ENCODE measurements at places on chromosomes 16 and 17.

GRCh38 chr17:30243568-30243967 is 8.1 kb upstream of the SLC6A4 start:
- no peaks in the 10 kb centered on the region for H3K27me3 ChIP-seq
- no peak overlapping the region for H3K4me3 ChIP-seq
- H3K36me3 ChIP-seq, result no peaks in the 10 kb centered on the region
- DNase-seq, result no peak
- no peaks in the 10 kb centered on the region for H3K4me1 ChIP-seq

- no peaks in the 10 kb centered on the region for H3K4me1 ChIP-seq
- DNase-seq, result no peak
- no peak overlapping the region for H3K4me3 ChIP-seq
Measured at GRCh38 chr17:28689011-28689410, 22.7 kb downstream of the PROCA1 start.

DNA sequence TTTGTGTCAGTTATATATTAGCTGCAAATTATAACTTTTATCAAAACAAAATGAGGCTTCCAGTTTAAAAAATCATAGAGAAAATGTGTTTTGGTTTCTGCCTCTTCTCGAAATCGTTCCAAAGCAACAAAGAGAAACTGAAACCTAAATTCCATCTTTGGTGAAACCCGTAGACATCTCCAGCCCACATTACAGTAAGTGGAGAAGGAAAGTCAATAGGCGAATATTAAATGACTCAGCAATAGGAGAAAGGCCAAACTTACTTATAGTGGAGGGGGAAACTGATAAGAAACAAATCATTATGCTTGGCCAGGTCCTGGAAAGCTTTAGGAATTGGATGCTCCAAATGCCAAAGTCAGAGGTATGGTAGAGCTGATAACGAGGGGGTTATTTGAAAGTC is 103.0 kb upstream of the SHISA6 start:
- H3K4me3 ChIP-seq, result no peak overlapping the region
- no peak for DNase-seq
- H3K27me3 ChIP-seq, result no peaks in the 10 kb centered on the region
- no peaks in the 10 kb centered on the region for H3K36me3 ChIP-seq
- H3K27ac ChIP-seq, result no peak overlapping the region
- H3K4me1 ChIP-seq, result no peaks in the 10 kb centered on the region

DNA sequence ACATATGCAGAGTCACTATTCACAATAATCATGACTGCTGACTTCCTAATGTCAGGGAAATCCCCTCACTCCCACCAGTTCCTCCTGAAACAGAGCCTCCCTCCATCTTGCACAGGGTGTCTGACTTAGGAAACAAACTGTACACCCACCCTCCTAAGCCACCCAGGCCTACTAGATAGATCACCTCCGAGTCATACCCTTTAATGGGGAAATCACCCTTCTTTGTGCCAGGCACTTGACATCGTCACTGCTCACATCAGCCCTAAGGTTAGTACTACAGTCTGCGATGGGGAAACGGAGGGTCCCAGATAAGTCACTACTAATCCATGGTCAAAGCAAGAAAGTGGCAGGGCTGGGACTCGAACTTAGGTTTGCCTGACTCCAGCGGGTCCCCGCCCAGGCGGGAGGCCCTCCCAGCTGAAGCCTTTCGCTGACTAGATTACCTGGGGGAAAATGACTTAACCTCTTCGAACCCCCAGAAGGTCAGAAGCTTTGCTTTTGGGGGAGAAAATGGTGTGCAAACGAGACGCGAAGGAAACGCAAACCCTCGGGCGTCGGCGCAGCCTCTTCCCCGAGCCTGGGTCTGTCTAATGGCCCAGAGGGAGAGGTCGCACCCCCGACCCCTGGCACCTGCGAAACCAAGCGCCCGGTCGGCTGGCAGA is 3.4 kb upstream of the MLLT6 start:
- no peaks in the 10 kb centered on the region for H3K36me3 ChIP-seq
- peaks cover 39% of the 10 kb centered on the region for H3K4me1 ChIP-seq

GRCh38 chr17:19024101-19025078 is 19.8 kb upstream of the FAM83G start:
- H3K27ac ChIP-seq, result no peak overlapping the region
- H3K36me3 ChIP-seq, result no peaks in the 10 kb centered on the region
- H3K27me3 ChIP-seq, result no peaks in the 10 kb centered on the region
- H3K4me1 ChIP-seq, result no peaks in the 10 kb centered on the region

DNA sequence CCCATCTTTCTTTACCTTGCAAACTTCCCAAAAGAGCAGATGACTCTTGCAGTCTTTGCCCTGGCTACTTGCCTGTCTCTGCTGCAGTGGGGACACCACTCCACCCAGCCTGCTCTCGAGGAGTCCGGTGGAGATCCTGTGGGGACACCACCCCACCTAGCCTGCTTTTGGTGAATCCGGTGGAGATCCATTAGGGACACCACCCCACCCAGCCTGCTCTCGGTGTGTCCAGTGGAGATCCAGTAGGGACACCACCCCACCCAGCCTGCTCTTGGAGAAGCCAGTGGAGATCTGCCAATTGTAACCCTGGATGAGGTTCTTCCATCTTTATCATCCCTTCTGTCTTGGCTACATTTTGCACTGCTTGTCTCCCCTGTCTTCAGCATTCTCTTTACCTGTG is 54.2 kb downstream of the C16orf78 start:
- no peaks in the 10 kb centered on the region for H3K27me3 ChIP-seq
- H3K4me1 ChIP-seq, result no peaks in the 10 kb centered on the region
- H3K27ac ChIP-seq, result no peak overlapping the region
- DNase-seq, result no peak
- H3K36me3 ChIP-seq, result no peaks in the 10 kb centered on the region
